ENCODE measurements at places on chromosomes 3 and 15. TPM values are rescaled to one million over a fixed set of nuclear protein-coding genes. Genes with fewer than 3 reads are reported as not detected.

DNA sequence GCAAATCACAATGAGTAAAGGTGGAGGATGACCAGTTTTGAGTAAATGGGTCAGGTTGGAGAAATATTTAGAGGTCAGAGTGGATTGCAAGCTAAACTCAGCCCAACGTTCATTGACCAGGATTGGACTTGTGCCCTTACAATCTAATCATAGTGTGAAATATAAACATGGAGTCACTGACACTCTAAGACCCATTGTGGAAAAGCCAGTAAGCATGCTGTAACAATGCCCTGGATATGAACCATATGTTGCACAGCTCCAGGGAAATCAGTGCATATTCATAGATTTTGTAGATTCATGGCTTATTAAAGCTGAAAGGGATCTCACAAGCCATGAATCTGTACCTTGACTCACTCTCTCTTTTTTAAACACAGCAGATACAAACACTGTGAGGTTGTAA is 660.2 kb upstream of the LMCD1 start:
- no peak for DNase-seq

The ETV5 gene
- 4.7 TPM for total RNA-seq

- no peak for DNase-seq
Observed at GRCh38 chr3:33119891-33120290, 6.1 kb downstream of the CRTAP start.

DNA sequence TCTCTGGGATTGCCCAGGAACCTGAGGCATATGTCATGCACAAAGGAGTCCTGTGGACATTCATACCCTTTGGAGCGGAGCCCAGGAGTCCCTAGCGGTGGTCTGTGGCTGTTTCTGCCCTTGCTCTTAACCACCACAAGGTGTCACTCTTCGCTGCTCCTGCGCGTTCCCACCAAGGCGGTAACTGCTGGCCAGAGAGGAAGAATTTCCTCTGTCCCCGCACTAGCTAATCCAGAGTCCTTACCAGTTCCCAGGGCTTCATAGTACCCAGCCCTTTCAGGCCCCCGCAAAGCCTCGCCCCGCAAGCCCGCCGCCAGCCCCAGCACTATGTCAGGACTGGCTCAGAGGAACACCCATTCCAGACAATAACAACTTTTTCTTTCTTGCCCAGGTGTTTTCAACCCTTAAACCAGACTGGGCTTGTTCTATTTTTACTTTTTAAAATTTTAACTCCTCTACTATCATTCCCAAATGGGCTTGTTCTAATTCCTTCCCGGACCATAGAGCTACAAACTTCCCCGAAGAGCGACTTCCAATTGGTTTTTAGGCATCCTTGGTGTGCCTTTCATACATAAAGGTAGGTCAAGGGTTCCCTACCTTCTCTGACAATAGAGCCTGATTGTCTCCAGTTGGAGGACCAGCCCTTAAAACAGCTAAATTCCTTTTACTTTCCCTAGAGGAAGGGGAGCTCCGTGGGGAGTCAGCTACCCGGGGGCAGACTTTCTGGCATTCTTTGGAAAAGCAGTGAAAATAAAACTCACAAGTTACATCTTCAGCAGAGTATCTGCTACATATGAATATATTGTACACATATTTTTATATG is 31.8 kb upstream of the ZNF774 start:
- peak; percentile 87 for DNase-seq

DNA sequence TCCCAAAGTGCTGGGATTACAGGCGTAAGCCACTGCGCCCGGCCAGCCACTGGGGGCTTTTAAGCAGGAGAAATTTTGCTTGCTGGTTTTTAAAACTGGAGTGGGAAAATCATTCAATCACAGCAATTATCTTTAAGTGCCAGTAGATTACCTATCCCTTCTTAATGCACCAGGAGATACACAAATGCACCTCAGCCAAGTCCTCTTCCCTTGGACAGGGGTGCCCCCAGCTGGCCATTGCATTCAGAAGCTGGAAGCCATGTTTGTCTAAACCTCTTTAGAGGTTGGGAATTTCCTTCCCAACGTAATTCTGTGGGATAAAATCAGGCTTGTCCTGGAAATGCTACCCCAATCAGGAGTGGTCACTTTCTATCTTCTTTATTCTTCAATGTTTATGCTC is 26.6 kb downstream of the MIX23 start:
- DNase-seq = no peak

GRCh38 chr3:12452361-12453330 is 31.6 kb upstream of the TSEN2 start:
- no peak for DNase-seq

- no peak for DNase-seq
Observed at GRCh38 chr3:143344516-143345165, 225.1 kb downstream of the CHST2 start.

The ABCF3 gene
- total RNA-seq = 68.2 TPM

GRCh38 chr15:61796056-61796455 is 264.2 kb downstream of the VPS13C start:
- DNase-seq = no peak

GRCh38 chr3:40497288-40497687 is 8.6 kb upstream of the ZNF620 start:
- no peak for DNase-seq

GRCh38 chr15:64875641-64876223 is 34.0 kb downstream of the PLEKHO2 start:
- DNase-seq = no peak

The FSD2 gene
- 144 TPM for total RNA-seq

DNA sequence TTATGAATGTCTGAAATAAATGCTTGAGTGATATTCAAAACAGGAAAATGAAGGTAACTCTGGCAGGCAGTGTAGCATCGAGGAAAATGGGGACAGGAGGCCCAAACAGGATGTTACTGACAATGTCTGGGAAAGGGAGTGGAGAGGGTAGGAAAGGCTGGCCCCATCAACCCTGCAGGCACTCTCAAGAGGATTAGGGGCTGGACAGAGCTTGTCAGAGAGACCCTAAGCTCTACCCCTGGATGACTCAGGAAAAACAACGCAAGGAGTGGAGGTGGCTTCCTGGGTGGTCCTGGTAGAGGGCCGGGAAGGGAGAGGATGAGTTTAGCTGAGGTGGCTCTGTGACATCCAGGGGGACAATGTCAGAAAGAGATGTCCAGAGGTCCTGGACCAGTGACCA is 106.0 kb downstream of the RYK start:
- no peak for DNase-seq
